ENCODE measurements at places on chromosomes 13 and 19.

DNA sequence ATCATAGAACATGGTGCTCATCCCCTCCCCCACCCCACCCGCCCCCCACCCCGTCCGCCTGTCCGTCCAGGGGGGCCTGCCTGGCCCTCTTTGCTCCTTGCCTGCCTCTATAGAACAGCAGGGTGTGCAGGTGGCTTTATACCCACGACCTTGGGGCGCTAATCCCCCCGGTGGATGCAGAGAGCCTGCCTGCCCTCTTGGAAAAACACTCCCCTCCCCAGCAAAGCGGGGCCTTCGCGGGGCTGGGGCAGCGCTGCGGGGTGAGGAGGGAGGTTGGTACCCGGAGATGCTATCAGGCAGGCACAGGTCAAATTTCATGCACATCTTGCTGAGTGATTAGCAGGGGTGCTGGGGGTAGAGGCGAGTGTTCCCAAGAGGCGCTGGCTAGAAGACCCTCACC, 21.9 kb downstream of the RFX1 start:
- ATAC-seq: no peak

DNA sequence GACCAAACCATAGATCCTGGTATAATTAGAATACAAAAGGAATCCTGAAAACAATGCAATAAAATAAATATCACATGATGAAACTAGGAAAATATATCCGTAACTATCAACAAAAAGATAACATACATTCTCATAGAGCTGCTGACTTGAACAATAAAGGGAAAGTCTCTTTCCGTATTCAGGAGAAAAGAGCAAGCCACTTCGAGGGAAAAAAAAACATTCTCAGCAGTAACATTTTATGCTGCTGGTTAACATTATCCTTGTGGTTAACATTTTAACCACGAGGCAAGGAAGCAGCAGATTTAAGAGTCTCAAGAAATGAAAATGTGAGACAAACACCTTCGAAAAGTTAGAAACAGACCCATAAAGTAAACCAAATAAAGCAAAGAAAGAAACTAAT, 25.8 kb downstream of the NALCN start:
- no peak for ATAC-seq

GRCh38 chr13:83867708-83868107, 14.6 kb downstream of the SLITRK1 start:
- no peak for ATAC-seq

- no peak for ATAC-seq
These were observed 129.1 kb downstream of the UQCRFS1 start for GRCh38 chr19:29083863-29084262.

DNA sequence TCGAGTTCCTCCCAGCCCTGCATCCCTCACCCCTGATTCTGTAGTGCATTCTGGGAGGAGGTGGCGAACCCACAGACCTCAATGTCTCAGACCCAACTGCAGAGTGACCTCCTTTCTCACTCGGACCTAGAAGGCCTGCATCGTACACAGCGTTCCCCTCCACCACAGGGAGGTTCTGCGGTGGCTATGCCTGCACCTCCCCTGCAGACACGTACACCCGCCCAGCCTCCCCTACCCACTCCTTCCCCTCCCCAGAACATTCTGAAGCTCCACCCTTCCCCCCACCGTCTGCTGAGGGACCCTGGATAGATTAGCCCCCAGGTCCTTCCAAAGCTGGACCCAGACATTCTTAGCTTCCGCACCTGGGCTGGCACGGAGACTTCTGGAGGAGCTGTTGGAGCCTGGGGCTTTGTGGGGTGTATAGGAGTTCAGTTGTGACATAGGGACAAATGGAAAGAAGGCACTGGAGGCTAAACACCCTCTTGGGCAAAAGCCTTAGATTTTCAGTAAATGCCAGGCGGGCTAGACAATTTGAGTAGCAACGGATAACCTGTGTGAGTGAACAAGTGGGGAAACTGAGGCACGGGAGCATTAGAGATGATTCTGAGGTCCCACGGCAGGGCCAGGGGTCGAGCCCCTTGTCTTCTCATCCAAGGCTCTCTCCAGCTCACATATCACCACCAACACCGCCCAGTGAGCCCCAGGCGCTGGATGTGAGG, 420 bp upstream of the FSD1 start:
- no peak for ATAC-seq

GRCh38 chr13:79062291-79062690, 343.8 kb downstream of the RBM26 start:
- ATAC-seq: no peak

DNA sequence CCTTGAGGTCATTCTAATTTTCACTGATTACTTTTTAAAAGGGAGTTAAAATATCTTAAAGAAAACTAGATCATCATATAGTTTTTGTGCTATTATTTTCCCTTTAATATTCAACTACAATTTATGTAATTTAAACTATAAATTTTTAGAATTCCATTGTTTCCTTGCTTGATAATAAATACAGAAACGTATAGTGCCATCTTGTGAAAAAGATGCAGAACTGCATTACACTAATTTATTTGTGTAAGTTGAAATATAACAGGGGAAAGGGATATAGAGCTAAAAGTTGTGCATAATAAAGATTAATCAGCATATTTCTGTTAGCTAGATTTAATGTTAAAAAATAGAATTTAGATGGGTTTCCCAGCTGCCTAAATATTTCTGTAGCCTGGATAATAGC, 61.5 kb upstream of the TDRD3 start:
- ATAC-seq: no peak

- ATAC-seq: peak; percentile 81
These were observed 69.7 kb upstream of the C1QTNF9B start for GRCh38 chr13:23966691-23967615.

GRCh38 chr13:97091196-97091595, 96.9 kb upstream of the OXGR1 start:
- no peak for ATAC-seq

GRCh38 chr13:98563071-98563470, 13.8 kb downstream of the STK24 start:
- ATAC-seq: peak; percentile 32

DNA sequence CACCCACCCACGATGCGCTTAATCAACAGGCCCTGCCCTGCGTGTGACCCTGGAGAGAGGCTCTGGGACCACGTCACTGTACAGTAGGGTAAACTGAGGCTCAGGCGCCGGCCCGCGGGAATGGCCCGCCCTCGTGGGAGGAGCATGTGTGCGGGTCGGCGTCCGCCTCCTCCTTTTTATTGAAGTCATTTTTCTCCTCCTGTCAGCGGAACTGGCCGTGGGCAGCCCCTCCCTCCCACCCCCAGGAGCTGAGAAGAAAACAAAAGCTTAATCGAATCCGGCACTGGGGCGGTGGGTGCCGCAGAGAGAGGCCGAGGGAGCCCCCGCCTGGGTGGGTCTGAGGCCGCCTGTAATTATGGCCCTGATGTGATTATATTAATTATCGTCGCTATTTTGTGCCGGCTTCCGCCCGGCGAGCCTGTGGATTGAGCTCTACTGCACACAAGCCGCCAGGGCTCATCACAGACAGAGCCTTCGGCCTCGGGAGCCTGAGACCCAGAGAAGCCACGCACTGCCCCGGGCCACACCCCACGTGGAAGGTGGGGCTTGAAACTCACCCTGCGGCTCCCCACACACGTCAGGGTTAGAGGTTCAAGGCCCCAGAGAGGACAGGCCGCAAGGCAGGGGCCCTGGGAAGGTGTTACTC, 7.0 kb downstream of the C2CD4C start:
- no peak for ATAC-seq

GRCh38 chr13:102909971-102910370, 64.1 kb downstream of the ERCC5 start:
- no peak for ATAC-seq

GRCh38 chr13:67023130-67023876, 206.8 kb downstream of the PCDH9 start:
- no peak for ATAC-seq

- ATAC-seq: no peak
These were observed 361.0 kb downstream of the FGF14 start for GRCh38 chr13:102040812-102041211.

- no peak for ATAC-seq
These were observed 427.0 kb downstream of the UQCRFS1 start for GRCh38 chr19:28785971-28786370.

- no peak for ATAC-seq
These were observed 197.4 kb downstream of the DLEU7 start for GRCh38 chr13:50646070-50646469.

- no peak for ATAC-seq
These were observed 112.9 kb downstream of the IRS2 start for GRCh38 chr13:109673477-109673876.

GRCh38 chr19:29952177-29952576, 10.1 kb downstream of the URI1 start:
- no peak for ATAC-seq

GRCh38 chr13:110306340-110306959, 507 bp downstream of the COL4A1 start:
- ATAC-seq: no peak

- peak; percentile 69 for ATAC-seq
These were observed 77.0 kb downstream of the LRRC63 start for GRCh38 chr13:46288570-46289259.

DNA sequence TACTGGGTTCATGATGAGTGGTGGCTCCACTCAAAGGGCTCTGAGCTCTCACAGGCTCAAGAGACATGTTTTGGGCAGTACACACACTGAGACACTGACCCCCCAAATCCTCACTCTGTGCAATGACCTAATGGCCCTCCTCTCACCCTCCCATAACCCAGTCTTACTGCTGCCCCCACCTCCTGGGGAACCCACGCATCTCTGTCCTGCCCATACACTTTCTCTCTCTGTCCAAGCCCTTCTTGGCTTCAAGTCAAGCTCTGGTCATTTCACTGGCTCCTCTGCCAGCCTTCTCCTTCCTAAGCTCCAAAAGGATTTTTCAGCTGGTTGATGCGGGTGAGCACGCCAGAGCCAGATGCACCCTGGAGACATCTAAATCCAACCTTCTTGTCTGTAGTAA, 187.9 kb upstream of the TSHZ3 start:
- ATAC-seq: no peak

- ATAC-seq: no peak
These were observed 122.0 kb downstream of the OLFM4 start for GRCh38 chr13:53150568-53150967.

- no peak for ATAC-seq
These were observed 676.7 kb upstream of the SPRY2 start for GRCh38 chr13:81017513-81018152.

GRCh38 chr13:112127564-112128330, 60.8 kb downstream of the SOX1 start:
- ATAC-seq: no peak

- ATAC-seq: no peak
These were observed 636 bp downstream of the SF3A2 start for GRCh38 chr19:2237051-2237868.

GRCh38 chr13:106990594-106990993, 422.7 kb upstream of the ARGLU1 start:
- ATAC-seq: no peak

- ATAC-seq: no peak
These were observed 1.1 kb downstream of the CACNG7 start for GRCh38 chr19:53910170-53910518.

- ATAC-seq: no peak
These were observed 25.9 kb downstream of the C2CD4C start for GRCh38 chr19:383040-383439.

- ATAC-seq: no peak
These were observed 48.5 kb downstream of the PEX11G start for GRCh38 chr19:7440188-7440975.

- no peak for ATAC-seq
These were observed 88.4 kb downstream of the SACS start for GRCh38 chr13:23344931-23345595.

DNA sequence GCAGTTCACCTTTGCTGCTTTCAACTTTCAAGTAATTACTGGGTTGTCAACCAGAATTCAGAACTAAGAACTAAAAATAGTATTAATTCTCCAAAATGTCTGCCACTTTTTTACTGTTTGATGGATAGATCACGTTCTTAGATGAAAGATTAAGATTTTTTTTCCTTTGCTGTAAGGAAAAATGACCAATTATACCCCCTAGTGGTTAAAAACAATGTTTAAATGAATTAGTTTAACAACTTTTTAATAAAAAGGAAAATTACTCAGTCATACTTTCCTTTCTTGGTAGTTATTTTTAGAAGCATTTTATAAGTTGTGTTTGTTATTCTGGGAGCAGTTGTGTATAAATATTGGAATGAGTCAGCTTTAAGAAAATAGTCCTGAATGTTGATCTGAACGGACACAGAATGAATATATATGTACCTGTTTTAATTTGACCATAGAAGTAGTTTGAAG, 4.6 kb downstream of the TM9SF2 start:
- ATAC-seq: no peak

DNA sequence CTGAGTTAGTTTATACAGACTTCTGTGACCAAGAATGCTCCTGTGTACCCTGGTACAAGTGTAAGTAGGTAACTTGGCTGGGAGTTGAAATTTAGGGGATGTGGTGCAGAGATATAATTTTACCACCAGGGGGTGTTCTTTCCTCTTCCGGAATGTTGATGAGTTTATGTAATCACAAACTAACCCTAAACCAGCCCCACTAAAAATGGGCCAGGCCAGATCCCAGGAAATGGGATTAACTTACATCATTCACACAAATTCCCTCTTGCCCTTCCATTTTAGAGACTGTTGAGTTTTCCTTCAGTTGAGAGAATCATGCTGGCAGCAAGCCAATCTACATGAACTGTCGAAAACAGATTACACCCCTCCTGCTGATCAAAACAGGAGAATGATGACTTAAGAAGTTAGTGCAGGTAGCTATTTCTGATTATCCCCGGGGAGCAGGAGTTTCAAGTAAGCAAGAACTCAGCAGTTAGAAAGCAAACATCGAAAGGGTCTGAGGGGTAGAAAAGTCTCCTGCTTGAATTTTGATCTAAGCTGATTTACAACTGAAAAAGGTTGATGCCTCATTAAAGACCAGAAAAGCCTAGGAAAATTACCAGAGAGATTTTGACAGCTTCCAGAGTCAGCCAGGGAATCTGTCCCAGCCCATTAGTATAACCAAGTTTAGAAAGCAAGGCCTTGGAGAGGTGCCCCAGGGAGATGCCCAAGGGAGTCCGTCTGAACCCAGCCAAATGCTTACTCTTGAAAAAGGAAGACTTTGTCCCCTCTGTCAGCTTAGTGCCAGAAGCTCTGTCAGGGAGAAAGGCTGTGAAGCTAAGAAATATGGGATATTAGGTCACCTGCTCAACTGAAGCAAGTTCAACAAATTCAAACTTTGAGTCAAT, 32.3 kb upstream of the MED4 start:
- peak; percentile 48 for ATAC-seq

DNA sequence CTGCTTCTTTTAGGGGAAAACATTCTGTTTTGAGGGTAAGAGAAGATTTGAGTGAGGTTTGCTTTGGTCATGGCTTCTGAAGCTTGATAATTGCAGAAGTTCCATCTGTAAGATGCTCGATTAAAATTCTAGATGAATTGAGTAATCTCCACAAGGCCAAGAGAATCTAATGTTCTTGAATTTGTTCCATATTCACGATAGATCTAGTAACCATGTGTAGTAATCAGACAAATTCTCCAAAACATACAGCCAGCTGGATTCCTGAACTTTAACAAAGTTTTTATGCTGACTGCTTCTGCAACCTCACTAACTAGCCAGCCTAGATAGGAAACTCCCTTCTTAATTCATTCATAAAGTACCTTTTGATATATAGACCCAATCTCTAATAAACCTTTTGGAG, 92.7 kb downstream of the COL4A2 start:
- ATAC-seq: no peak
